ENCODE measurements at places on chromosomes 4 and X.

DNA sequence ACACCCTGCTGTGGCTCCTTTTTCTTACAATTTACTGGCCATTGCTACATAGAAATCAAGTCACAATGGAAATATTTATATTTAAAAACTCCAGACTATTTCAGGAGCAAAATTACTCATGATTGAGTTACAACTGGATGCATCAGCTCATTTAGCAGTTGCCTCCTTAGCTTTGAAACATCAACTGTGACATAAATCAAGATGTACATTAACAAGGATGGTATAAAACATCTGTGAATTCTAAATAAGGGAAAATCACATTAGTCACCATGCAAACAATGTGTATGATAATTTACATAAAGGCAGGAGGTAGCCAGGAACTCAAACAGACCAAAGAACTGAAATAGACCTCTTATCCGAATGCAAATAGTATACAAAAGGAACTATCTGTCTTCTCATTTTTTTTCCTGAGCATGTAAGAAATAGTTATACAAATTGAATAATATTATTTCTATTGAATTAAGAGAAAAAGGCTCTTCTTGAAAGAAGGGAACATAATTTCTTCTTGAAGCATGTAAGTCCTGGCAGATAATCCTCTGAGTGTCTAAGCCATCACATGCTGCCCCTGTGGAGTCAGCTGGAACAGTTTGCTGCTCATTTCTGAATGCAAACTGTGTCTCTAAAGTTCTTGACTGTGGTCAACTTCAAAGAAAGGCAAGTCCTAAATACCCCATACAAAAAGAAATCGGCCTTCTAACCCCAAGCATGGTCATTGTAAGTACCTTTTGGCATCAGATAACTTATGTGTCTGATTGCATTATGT is 151.2 kb downstream of the NAA11 start:
- no peak for DNase-seq

- no peak for DNase-seq
Observed at GRCh38 chr4:2126309-2127043, 67.3 kb downstream of the NAT8L start.

DNA sequence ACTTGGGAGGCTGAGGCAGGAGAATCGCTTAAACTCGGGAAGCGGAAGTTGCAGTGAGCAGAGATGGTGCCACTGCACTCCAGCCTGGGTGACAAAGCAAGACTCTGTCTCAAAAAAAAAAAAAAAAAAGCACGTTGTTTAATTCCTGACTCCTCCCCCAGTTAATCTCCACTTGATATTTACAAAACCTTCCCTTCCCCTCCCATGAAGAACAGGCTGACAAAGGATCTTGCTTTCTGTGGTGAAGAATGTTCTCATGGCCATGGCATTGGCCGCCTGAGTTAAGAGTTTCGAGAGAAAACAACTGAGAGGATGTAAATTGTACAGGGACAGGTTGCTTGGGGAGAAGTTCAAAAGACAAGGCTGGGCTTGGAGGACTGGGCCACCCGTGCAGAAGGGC is 168.2 kb upstream of the BCOR start:
- no peak for DNase-seq

GRCh38 chrX:103845165-103845653 is 13.2 kb upstream of the RAB9B start:
- DNase-seq, result no peak

DNA sequence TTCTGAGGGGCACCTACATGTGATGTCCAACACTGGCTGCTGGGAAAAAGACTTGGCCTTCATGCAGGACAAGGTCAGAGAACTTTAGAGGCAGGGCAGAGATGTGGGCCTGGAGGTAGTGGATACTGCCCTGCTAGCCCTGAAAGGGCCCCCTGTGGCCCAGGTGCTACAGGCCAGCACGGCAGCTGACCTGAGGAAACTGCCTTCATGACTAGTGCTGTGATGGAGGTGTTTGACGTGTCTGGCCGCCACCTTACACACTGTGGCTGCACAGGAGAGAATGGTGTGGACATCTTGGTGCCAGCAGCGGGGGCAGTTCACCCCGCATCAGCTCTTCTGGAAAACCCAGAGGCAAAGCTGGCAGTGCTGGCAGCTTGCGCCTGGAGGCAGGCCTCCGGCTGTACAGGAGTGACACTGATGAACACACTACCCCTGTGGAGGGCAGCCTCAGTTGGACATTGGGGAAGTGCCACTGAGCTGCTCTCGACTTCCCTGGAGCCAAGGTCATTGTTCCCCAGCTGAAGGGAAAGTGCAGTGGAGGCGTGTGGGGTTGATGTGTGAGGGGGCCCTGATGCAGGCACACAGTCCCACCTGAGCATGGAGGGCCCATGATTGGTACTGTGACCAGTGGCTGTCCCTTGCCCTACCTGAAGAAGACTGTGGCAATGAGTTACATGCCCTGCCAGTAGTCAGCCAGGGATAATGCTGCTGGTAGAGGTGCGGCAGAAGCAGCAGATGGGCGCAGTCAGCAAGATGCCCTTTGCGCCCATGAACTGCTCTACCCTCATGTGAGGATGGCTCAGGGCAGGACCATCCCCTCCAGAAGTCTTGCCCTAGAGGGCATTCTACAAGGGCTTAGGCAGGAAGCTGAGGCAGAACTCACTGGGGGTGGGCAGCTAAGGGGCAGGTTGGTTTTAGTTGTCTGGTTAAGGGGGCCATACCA is 36.9 kb downstream of the COQ2 start:
- no peak for DNase-seq

DNA sequence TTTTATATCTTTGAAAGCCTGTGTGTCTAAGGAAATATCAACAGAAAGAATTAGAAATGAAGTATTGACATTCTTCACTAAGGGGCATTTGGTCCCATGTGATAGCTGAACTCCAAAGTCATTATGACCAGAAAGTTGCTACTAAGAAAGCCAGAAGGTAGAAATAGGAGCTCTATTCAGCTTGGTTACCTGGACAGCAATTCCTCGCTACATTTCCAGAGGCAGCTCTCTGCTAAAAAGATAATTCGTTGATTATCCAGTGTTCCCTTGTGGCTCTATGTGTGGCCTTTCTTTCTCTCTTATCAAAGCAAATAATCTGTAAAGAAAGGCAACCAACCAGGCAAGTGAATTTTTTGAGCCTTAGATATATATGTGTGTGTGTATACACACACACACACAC is 341.3 kb downstream of the ADGRL3 start:
- DNase-seq, result no peak

- no peak for DNase-seq
Observed at GRCh38 chrX:155046129-155046810, 19.6 kb downstream of the FUNDC2 start.

DNA sequence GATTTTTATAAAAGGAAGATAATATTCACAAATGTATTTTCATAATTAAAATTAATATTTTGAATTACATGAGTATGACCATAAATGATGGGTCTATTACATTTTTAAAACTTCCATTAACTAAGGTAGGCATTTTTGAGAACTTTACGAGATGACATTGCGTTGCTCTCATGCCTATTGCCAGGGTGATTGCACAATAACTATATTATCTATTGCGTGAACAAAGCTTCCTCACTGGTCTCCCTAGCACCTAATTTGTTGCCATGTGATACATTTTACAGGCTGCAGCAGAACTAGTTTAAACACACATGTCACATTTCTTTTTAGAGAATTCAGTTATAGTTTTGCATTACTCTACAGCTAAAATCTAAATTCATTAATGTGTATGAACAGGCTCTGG is 289.7 kb upstream of the GRID2 start:
- DNase-seq, result no peak

GRCh38 chr4:125517831-125518230 is 203.1 kb downstream of the FAT4 start:
- DNase-seq, result no peak

DNA sequence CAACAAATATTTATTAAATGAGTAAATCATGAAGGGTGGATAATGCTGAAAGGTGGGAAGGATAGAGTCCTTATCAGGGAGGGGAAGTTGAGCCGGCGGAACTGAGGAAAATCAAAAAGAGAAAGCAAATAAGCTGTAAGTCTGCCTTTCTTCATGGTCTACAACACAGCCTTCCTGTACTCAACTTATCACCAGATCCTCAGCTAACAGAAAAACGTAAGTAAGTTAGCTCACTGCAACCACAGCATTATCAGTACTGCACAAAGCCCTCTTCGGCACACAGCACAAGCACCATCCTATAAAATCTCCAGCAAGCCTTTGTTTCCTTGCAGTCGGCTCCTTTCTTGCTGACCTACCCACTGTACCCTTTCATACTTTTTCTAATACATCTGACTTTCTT is 70.3 kb downstream of the CRMP1 start:
- no peak for DNase-seq

DNA sequence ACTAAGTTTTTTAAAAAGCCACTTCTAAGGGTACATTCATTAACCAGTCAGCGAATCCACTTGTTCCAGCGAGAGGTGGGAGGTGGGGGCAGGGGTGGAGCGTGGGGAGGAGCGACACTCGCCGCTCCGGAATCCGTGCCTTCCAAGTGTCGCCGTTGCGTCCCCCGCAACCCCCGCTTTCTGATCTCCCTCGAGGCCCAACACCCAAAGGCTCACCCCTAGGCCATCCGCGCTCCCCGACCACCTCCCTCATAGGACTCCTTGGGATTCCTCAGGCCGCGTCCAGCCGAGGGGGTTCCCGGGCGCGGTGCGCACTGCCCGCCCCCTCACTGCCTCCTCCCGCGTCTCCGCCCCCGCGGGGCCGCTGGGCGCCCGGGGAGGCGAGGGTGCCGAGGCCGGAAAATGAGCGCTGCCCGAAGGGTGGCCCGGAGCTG is 108.1 kb upstream of the STOX2 start:
- no peak for DNase-seq

DNA sequence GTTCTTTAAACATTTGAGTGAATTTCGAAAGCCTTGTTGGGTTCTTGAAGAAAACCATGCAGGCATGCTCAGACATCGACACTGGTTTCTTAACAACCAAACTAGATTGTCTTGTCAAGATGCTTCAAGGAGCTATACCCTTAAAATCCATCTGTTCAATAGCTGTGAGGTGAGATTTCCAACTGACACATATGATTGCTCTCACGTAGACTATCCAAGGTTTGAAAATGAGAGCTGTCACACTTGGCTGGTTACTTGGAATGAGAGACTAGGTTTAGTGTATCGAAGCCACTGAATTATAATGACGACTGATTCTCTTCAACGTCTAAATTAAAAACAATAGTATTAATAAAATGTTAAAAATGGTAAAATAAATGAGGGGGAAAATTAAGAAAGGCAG is 2725.5 kb downstream of the ARAP2 start:
- DNase-seq, result no peak

GRCh38 chr4:86549163-86549788 is 44.8 kb upstream of the PTPN13 start:
- DNase-seq, result no peak

DNA sequence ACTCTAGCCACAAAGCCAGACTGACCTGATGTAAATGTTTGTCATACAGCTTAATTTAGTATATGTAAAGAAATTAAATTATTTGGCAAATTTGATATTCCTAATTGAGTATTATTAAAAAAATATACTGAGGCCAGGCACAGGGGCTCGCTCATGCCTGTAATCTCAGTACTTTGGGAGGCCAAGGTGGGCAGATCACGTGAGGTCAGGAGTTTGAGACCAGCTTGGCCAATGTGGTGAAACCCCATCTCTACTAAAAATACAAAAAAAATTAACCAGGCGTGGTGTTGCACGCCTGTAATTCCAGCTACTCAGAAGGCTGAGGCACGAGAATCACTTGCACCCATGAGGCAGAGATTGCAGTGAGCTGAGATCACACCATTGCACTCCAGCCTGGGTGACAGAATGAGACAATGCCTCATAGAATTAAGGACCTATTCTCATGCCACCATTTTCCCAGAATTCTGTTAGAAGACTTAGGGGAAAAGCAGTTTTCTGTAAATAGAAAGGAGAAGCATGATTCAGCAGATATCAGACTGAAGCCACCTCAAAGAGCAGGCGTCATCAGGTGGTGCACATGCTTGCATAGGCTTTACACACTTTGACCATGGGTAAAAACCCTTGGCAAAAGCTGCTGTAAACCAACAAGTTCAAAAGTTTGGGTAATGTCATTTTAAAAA is 6.1 kb downstream of the UBQLN2 start:
- no peak for DNase-seq

DNA sequence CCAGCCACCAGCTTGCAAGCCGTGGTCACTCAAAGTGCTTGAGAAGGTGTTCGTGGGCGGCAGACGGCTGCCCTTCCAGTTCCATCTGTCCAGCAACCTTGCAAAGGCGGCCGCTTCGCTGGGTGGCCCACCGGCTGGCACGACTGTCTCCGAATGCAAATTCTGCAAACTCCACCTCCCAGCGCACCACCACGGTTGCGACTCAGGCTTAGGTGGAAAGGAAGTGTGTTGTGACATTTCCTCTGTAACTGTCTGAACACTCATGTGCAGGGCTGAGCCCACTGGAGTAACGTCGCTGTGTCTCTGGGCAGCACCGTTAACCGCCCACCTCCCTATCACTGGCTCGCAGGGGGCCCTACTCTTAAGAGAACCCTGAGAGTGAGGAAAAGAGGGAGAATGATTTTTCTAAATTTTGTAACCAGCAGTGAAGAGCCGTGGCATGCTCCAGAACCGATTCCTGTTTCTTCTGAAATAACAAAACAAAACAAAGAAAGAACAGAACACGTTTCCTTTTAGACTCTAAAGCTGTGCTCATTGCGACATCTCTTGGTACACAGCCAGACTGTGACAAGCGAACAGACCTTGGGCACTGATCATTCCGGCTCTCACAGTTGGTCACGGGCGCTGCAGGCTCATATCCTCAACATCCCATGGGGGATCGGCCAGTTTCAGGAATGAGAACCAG is at the start of gene P2RY8:
P2RY8 (minus strand) TSS at position 155 of the 685 bp plus-strand sequence. CDS start 70,627 bp downstream, outside the sequence.
- no peak for DNase-seq

GRCh38 chr4:16670727-16671126 is 227.7 kb downstream of the LDB2 start:
- no peak for DNase-seq

GRCh38 chr4:147173797-147174432 is 228.3 kb upstream of the TTC29 start:
- no peak for DNase-seq

DNA sequence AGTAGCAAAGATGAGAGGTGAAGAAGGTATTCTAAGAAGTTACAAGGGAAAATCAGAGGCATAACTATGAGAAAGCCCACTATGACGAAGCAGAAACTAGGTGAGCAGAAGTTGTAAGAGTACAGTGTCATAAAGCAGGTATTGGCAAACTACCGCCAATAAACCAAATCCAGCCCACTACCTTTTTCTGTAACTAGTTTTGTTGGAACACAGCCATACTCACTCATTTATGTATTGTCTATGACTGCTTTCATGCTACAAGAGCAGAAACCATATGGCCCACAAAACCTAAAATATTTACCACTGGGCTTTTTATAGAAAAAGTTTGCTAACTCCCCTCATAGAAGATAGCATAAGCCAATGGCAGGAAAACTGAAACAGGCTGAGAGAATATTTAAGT is 31.8 kb upstream of the ZCCHC13 start:
- no peak for DNase-seq

- DNase-seq, result no peak
Observed at GRCh38 chr4:154741131-154741665, 2.6 kb upstream of the LRAT start.

- DNase-seq, result no peak
Observed at GRCh38 chrX:46624090-46624786, 50.7 kb downstream of the CHST7 start.

GRCh38 chrX:110175146-110175545 is 142.7 kb downstream of the AMMECR1 start:
- DNase-seq, result no peak
